ENCODE measurements at places on chromosomes 11 and 22. TPM values are rescaled to one million over a fixed set of nuclear protein-coding genes. Genes with fewer than 3 reads are reported as not detected.

HOATZ gene
- not detected for total RNA-seq

LRRC4C gene
- not detected for total RNA-seq

CCDC116 gene
- total RNA-seq = not detected

FAM83F gene
- total RNA-seq = 57.1 TPM

INS gene
- not detected for total RNA-seq

DNA sequence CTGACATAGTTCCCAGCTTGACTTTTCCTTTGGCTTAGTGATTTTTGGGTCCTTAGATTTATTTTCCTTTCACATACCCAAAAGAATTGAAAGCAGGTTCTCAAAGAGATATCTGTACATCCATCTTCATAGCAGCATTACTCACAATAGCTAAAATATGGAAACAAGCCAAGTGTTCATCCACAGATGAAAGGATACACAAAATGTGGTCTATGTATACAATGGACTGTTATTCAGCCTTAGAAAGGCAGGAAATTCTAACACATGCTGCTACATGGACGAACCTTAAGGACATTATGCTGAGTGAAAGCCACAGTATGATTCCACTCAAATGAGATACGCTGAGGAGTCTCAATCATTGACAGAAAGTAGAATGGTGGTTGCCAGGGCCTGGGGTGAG lies 171.8 kb downstream of the IGLL1 start:
- no peak for DNase-seq

GRCh38 chr11:101470419-101470818 lies 113.4 kb downstream of the TRPC6 start:
- no peak for DNase-seq

DNA sequence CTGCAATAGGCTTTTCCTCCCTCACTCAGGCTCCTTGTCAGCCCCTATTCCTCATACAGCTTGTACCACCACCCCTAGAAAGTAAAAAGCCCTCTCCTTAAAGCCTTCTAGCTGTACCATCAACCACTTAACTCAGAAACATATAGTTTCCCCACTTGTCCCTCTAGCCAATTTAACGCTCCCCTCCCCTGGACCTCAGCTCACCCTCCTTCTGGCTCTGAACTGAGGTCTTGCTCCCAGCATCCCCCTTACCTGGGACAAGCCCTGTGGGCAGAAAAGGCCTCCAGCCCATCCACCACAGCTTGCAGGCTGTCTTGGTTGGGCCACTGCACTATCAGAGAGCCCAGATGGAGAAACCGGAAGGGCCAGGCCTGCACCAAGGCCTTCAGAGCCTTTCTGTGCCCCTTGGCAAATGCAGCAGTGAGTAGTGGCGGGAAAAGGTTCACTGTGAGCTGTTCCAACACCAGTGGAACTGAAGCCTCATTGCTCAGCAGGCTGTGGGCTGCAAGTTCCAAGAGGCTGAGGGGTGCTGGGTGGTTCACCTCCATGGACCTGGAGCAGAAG lies 12.4 kb upstream of the TOP3B start:
- no peak for DNase-seq

GRCh38 chr11:32068134-32068870 lies 22.6 kb upstream of the RCN1 start:
- no peak for DNase-seq

- DNase-seq = no peak
Observed at GRCh38 chr11:70763606-70764005, 365.3 kb downstream of the CTTN start.

GRCh38 chr11:95242845-95243605 lies 12.0 kb upstream of the SESN3 start:
- DNase-seq = no peak

DNA sequence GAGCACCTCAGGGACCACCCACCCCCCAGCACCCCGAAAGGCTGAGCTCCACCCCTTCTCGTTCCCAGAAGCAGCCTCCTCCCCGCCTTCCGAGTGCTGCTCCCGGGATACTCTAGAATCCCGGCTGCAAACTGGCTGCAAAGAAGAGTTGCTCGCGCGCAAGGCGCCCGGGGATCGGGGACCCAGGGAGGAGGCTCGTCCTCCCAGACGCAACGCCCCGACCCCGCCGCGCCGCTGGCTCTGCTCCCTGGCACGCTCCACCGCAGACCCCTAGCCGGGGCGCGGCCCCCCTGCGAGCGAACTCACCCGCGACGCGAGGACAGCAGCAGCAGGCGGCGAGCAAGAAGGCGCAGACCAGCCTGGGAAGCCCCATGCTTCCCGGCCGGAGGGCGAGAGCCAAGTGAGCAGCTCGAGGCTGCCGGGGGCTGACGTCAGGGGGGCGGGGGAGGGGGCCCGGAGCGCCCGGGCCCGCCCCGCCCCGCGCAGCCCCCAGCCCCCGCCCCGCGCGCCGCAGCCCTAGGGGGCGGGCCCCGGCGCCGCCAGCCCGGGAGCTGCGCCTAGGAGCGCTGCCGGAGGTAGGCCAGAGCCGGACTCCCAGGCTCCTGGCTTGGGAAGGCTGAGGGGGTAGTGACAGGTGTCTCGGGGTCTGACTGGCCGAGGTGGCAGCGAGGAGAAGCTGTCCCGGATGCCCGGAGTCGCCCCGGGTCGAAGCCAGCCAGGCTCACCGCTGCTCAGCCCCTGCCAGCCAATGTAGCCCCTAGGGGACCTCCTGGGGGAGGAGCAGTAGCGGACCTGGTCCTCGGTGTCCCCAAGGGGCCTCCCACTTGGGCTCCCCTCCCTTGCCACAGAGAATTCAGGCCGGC lies at the start of gene MCAM:
Gene MCAM (minus strand): TSS at position 402 of the 863 bp plus-strand sequence. CDS start 29 bp downstream, at position 373.
- no peak for DNase-seq

GRCh38 chr22:46061501-46062231 lies 84.7 kb upstream of the WNT7B start:
- DNase-seq = peak; percentile 80

DNA sequence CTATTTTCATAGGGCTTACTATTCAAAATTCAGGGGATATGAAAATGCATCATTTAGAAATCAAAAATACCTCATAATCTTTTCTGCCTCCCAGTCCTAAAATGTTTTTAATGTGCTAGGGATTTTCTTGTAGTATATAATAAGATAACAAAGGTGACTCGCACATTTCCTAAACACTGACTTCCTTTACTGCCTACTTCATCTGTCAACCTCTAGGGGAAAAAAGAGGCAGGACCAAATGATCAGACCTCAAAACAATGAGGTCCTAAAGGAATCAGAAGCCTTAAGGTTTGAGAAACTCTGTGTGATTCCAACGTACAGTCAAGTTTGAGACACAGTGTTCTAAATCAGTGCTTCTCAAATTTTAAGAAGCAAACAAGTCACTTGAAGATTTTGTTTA lies 56.1 kb upstream of the POU2AF2 start:
- no peak for DNase-seq

DNA sequence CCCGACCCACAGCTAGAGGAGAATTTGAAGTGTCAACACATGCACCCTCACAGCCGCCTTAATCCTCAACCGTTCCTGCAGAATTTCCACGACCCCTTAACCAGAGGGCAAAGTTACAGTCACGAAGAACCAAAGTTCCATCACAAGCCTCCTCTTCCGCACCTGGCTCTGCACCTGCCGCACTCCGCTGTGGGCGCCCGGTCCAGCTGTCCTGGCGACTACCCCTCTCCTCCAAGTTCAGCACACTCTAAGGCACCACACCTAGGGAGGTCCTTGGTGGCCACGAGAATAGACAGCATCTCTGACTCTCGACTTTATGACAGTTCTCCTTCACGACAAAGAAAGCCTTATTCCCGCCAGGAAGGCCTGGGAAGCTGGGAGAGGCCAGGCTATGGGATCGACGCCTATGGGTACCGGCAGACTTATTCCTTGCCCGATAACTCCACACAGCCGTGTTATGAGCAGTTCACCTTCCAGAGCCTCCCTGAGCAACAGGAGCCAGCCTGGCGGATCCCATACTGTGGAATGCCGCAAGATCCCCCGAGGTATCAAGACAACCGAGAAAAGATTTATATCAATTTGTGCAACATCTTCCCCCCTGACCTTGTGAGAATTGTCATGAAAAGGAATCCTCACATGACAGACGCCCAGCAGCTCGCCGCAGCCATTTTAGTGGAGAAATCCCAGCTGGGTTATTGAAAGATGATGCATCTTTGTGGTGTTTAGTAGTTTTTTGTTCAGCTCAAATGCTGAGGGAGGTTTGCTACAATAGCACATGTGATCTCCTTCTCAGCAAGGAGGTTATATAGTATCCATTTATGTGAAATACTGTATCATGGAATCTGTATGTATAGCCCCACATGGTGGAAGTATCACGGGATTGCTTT lies 72.1 kb downstream of the ZC3H12C start:
- no peak for DNase-seq

- peak; percentile 29 for DNase-seq
Observed at GRCh38 chr11:69880826-69881445, 61.7 kb upstream of the FGF3 start.

DNA sequence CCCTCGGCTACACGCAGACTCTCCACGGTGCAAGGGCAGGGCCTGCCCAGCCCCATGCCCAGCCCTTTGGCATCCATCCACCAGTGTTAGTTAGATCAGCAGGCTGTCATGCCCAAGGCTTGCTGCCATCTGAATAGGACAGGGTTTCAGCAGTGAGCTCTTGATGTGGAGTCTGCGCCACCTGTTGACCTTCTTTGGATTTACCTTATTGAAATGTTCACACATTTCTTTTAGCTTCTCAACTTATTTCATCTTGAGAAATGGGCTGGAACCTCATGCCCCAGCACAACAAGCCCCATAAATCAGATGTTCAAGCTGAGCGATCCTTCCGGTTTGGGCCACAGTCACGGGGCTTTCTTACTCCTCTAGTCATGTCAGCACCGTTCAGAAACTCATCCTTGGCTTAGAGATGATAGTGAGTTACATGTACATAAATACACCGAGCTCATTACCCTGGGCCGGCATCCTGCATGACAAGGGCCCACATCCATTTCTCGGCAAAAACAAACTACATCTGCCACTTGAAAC lies 61.7 kb downstream of the PARVB start:
- DNase-seq = peak; percentile 36

DNA sequence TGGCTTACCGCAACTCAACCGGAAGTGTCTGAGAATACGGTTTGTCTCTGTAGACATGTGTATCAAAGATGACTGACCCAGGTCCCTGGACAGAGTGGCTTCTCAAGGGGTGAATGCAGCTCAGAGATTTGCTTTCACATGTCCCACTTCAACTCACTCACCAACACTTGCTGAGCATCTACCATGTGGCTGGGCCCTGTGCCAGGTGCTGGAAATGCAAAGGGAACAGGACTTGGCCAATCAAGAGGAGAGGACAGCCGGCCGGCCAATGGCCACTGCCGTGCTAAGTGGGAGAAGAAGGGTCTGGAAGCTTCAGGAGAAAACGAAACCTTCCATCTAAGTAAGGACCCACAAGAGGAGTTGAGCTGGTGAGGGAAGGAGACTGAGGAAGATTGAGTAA lies 151.3 kb downstream of the CEP164 start:
- no peak for DNase-seq

Data from Peyer's patch (tissue), 4 donors.